Fibroblast of skin of right biceps (primary cell): ENCODE measurements at places on chromosomes 1 and 21.

GRCh38 chr1:2528016-2528415 is 1.6 kb upstream of the PANK4 start:
- DNase-seq, result no peak

DNA sequence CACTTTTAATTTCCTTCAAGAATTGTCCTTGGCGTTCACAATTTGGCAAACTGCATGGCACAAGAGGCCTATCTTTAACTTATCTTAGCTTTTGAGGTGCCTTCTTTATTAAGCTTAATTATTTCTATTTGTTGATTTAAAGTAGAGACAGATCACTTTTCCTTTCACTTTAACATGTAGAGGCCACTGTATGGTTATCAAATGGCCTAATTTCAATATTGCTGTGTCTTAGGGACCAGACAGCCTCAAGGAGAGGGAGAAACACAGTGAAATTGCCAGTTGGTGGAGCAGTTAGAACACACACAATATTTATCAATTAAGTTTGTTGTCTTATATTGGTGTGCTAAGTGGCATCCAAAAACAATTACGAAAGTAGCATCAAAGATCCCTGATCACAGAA is 1013.9 kb downstream of the KCNT2 start:
- no peak for DNase-seq

DNA sequence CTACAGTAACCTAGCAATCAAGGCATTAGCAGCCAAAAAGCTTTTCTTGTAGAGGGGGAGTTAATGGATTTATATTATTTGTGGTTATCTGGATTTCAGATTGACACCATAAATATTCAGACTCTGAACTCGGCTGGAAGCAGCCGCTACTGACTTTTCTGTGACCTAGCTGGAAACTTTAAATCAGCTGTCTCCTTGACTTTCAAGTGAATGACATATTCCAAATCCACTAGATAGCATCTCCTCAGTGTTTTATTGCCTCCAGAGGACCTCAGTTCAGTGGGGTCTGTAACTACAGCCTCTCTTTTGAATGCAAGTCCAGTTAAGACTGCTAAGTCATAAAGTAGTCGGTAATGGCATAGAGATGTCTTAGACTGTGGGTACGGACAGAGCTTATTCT is 448.5 kb downstream of the NUF2 start:
- no peak for DNase-seq

- DNase-seq, result no peak
Measured at GRCh38 chr1:105914403-105914802, 1142.1 kb upstream of the PRMT6 start.

GRCh38 chr1:68819190-68819829 is 322.4 kb upstream of the DEPDC1 start:
- no peak for DNase-seq

- peak; percentile 98 for DNase-seq
Measured at GRCh38 chr1:234533034-234533891, 54.3 kb upstream of the TARBP1 start.

- DNase-seq, result no peak
Measured at GRCh38 chr1:163320891-163321290, 863 bp upstream of the NUF2 start.

DNA sequence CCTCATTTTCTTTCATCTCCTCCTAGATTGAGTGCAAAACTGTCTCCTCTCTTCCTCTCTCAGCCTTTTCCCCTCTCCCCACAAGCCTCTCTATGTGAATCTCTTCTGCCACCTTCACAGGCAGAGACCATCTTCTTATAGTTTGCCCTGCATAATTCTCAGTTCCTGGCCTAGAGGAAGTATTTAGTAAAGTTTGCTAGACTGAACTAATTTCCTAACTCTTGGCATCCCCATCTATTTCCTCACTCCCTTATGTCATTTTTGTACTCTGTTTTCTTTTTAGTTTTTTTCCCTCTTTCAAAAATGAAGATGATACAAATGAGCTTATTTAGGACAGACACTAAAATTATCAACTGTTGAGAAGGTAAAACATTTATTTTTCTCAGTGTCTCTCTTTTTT is 66.0 kb downstream of the XCL2 start:
- no peak for DNase-seq

DNA sequence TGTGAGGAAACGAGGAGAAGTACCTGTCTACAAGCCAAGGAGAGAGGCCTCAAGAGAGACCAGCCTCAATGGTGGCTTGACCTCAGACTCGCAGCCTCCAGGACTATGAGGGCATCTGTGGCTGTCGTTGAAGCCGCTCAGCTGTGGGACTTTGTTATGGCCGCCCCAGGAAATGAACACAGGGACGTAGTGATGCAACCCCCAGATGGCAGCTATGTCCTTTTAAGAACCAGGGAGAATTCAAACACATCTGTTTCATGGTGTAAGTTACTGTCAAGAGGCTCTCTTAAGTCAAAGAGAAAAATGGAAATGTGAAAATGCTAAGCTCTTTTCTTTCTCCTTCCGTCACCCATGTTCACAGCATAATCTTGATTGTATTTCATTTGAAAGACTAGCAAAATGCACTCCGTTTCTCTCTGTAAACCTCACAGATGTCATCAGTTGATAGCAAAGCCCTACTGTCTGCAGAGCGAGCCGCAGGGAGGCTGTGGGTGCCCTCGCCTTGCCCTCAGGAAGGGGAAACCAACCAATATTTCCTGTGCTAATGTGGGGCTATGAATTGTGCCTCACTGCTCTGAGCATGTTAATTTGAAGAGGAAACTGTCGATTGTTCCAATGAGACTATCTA is 21.3 kb downstream of the UBASH3A start:
- no peak for DNase-seq

DNA sequence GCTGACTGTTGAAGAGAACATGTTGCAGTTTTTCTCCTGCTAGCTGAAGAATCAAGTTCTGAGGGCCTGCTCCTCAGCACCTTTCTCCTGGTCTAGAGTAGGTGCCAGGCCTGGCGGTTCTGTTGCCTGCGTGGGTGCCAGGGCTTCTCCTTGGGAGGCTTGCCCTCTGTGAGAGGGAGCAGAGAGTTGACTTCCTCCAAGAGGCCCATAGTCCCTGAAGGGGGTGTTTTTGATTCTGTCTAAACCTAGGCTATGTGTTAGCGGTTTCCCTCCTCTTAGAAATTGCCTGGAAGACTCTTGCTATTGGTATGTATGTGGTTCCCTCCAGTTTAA is 312 bp upstream of the APOBEC4 start:
- DNase-seq, result no peak

DNA sequence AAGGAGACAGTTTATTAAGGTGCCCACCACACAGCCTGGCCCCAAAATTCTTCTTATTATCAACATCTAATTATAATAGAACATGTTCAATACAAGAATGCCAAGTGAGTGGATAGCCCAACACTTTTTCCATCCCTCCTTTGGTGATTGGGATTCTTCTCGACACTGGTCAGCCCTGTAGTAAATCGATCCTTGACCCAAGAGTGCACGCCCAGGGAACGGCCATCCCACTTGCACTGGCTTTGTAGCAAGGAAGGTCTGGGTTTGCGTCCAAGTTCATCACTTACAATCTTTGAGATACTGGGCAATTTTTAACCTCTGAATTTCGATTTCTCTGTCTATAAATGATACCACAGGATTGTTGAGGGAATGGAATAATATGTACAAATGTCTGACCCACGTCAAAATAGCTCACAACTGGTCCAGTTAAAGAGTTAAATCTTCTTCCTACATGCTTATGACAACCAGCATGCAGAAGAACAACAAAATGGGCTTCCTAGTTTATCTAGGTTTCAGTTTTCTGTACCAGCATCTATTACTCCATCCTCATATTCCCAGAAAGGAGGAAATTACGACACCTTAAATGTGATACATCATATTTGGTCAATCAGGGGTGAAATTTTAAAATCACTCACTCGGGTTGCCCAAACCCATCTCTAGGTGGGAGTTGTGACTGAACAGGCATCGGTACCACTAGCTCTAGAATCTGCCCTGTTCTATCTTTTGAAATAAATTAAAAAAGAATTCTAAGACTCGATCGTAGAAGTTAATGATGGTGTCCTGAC is 161.8 kb downstream of the CLIC6 start:
- DNase-seq, result no peak

DNA sequence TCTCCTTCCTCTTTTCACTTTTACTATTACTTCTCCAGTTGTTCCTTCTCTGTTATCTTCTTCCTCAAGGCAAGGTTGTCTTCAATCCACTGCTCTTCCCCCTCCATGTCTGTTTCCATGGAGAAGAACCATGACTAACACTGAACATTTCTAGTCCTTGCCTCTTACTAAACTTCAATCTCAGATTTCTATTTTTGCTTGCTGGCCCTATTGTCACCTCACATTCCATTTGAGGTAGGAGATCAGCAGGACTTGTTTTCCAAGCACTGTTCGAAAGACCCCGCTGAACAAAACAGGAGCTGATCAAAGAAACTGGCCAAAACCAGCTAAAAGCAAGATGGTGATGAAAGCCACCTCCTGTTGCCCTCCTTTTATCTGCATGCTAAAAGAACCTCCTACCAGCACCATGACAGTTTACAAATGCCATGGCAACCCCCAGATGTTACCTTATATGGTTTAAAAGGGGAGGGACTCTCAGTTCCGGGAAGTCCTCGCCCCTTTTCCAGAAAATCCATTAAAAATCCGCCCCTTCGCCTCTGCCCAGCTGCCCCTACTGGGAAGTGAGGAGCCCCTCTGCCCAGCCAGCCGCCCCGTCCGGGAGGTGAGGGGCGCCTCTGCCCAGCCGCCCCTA is 22.6 kb downstream of the GON4L start:
- DNase-seq, result peak; percentile 65

DNA sequence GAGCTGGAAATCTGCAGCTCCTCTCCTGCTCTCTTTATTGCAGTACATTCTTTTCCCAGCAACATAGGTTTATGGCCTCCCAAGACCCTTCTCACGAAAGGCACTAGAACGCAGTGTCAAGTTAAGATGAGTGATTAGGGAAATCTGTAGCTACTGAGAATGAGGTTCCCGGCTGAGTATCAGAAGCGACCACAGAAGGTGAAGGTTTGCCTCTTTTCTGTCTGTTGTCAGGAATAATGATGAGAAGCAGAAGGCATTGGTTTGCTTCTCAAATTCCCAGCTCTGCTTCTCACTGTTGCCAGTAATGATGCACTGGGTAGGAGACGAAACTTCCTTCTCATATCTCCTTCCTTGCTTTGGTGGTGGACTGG is 128.4 kb downstream of the NTMT2 start:
- peak; percentile 57 for DNase-seq

- no peak for DNase-seq
Measured at GRCh38 chr1:211648980-211649934, 26.2 kb downstream of the NEK2 start.

DNA sequence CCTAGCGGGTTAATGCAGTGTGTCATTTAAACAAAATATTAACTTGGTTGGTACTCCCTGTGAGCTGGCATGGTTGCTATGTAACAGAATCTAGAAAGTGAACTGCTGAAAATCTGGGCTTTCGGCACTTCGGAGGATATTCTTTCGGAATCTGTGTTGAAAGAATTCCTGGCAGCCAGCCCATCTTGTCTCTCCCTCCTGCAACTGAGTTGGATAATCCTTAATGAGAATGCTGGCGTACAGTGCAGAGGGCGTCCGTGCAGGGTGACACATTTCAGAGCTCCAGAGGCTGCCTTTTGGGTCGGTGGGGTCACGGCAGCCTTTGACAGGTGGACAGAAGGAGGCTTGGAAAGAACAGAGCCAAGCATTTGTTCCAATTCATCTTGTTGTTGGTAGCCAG is 3.7 kb downstream of the KAZN start:
- peak; percentile 51 for DNase-seq

GRCh38 chr1:158353303-158354075 is at the start of gene CD1E:
Gene CD1E (plus strand): TSS chr1:158353894. CDS start chr1:158353989, 95 bp downstream.
- no peak for DNase-seq

- peak; percentile 64 for DNase-seq
Measured at GRCh38 chr1:193338194-193338593, 151.8 kb upstream of the B3GALT2 start.

DNA sequence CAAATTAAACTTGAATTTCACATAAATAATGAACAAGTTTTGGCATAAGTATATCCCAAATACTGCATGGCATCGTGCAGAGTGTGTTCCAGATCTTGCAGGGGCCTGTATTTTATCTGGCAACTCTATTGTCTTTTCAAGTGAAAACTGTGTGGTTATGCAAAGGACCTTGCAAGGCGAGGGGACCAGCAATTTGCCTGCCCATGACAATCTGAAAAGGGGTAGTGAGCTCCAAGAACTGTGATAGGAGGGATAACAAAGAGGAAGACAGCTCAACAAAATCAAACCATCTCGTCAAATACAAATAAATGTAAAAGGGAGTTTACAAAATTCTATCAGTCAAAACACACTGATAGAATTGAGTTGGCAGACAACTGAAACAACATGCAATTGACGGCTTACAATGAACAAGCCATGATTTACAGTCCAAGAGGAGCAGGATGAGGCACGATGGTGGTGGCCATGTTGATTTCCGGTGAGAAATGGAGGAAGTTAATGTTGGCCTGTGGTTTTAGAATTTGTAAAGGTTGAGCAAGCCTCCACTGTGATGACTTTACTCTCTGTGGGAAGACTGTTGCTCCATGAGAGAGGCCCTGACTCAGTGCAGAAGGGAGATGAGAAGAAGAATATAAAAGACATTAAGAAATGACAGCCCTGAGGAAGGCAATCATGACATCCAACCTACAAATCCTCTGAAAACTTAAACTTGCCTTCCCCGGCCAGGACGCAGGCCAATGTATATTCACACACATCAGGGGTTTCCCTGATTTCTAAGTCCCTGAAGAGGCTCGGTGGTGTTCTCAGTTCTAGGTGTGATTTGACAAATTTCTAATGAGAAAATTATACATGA is 132.2 kb downstream of the ADSS2 start:
- peak; percentile 85 for DNase-seq

- DNase-seq, result no peak
Measured at GRCh38 chr1:1354271-1355247, 3.8 kb downstream of the MXRA8 start.

DNA sequence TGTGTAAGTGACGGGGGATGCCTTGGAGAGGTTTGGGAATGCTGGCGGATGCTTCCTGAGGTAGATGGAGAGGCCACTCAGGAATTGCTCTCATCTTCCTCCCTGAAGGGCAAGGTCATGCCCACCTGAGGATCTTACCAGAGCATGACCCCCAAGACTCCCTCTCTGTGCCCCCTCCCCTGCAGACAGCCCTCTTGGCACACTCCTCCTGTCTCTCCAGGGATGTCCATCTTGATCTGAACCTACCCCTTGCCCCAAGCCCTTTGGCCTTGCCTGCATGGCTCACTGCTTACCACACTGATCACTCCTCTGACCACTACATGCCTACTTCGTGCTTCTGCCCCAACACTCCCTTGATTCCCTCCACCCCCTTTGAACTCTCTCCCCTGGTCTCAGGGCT is 17.9 kb upstream of the MPL start:
- no peak for DNase-seq

- DNase-seq, result no peak
Measured at GRCh38 chr1:178537382-178538090, 24.6 kb downstream of the TEX35 start.

DNA sequence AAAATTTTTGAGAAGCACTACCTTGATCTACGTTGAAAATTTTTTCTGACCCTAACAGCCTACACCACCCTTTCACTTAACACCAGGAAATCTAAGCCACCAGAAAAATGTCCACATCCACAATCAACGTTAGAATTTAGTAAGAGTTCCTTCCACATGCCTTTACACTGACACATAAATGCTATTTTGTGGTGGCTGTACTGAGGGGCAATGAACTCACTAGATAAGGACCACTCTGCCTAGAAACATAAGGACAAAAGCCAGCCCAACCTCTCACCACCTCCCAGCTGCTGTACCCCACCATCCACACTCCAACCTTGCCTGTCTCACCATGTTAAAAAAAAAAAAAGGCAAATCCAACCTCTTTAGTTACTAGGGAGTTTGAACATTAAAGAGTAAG is 29.8 kb downstream of the PARP1 start:
- DNase-seq, result no peak

GRCh38 chr1:96834986-96835385 is 113.4 kb downstream of the PTBP2 start:
- no peak for DNase-seq
